ENCODE measurements at places on chromosomes 13 and 19.

GRCh38 chr19:7871437-7872305 lies 2.5 kb downstream of the PRR36 start:
- DNase-seq = peak; percentile 97

DNA sequence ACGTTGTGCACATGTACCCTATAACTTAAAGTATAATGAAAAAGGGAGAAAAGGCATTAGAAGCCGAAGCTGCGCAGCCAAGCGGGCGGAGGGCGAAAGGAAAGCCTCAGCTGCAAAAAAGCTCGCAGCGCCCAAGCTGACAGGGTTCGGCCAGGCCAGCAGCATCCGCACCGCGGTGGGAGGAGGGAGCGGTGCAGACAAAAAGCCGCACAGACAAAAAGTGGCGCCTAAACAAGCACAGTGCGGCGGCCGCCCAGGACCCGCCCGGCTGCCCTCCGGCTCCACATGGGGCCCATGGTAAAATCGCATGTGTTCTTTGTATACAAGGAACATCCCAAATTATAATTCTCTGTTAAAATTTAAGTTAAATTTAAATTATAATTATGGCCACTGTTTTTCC lies 42.4 kb downstream of the PSG3 start:
- DNase-seq = no peak

DNA sequence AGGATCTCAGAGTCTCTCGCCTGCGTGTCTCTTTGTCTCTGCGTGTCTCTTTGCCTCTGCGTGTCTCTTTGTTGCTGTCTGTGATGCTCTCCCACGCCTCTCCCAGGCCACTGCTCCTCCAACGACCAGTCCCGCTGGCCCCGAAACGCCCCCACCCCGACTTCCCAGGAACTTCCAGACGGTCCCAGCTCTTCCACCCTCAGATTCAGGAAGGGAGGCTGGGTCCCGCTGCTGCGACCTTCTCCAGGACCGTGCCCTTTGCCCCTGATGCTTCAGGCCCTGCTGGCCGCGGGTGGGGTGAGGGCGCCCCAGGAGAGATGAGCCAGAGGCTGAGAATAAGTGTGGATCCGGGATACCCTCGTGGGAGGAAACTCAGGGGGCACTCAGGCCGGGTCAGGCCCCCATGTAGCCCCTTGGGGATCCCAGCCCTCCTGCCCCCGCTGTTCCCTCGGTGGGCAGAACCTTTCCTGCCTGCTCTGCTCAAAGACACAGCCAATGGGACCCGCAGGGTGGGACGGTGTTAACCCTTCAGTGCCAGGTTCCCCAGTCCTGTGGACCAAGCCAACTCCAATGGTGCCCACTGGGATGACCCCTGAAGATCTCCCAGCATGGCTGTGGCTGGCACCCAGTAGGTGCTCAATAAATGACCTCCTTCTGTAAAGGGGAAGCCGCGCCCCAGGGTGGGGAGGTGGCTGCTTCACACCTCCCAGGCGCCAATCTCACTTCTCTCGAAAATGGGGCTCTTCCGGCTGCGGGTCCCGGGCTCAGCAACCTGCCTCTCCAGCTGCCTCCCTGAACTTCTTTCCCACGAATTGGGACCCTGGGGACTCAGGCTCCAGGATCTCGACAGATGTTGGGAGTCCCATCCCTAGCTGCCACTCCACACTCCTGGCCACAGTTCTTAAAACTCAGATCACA lies 1.5 kb upstream of the S1PR5 start:
- no peak for DNase-seq

GRCh38 chr19:55661826-55662225 lies 7.0 kb downstream of the U2AF2 start:
- no peak for DNase-seq

- no peak for DNase-seq
Observed at GRCh38 chr19:29439688-29440550, 85.9 kb upstream of the VSTM2B start.

GRCh38 chr13:99686157-99686572 lies 184.9 kb downstream of the TM9SF2 start:
- peak; percentile 7 for DNase-seq

DNA sequence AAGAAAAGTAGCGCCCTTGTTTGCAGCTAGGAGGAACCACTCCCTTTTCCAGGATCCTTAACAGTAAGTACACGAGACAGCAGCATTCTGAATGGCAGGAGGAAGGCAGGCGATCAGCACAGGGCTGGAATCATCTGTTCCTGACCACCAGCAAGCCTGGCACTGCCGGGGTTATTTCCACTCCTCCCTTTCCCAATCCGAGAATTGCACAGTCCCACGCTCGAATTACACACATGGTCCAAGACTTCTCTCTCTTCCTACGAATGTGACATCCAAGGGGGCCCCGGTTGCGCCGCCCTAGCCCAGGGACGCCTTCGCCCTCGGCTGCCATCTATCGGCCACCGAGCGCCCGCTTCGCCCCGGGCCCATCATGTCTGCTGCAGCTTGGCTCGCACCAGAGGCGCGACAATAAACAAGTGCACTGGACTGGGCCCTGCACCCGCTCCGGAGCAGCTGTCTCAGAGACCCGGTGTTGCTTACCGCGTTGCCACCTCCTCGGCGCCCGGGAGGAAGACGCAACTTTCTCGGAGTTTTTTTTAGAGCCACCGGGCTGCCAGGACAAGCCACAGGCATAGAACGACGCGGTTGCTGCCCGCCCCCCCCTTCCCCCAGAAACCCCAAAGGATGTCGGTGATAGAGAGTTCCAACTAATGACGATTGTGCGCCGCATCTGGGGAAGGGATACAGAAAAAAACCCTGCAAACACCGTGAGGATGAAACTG lies at the start of gene SLITRK5:
TSS of gene SLITRK5 (plus strand) at position 341 of the 722 bp plus-strand sequence. CDS start 4,018 bp downstream, outside the sequence.
- peak; percentile 47 for DNase-seq

Data from cardiac fibroblast (primary cell).